ENCODE measurements at places on chromosomes 7 and 10.

GRCh38 chr7:151244196-151244840, 4.2 kb downstream of the SMARCD3 start:
- peak; percentile 58 for DNase-seq

DNA sequence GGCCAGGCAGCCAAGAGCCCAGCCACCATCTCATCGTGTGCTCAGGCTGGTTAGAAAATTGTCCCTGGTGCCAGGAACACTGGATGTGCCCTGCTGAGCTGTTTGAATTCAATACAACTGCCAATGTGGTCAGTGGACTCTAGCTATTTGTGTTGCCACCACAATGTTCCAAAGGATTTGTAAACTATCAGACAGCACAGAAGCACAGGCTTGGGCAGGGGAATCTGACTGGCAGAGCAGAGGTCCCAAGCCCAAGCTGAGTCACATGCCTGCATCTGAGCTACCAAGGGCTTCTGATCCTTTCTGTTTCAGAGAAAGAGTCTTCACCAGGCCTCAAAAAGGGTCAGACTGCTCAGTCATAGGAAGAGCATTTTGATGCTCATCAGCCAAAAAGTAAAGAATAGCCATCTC, 232.1 kb upstream of the SEMA3C start:
- DNase-seq, result no peak

DNA sequence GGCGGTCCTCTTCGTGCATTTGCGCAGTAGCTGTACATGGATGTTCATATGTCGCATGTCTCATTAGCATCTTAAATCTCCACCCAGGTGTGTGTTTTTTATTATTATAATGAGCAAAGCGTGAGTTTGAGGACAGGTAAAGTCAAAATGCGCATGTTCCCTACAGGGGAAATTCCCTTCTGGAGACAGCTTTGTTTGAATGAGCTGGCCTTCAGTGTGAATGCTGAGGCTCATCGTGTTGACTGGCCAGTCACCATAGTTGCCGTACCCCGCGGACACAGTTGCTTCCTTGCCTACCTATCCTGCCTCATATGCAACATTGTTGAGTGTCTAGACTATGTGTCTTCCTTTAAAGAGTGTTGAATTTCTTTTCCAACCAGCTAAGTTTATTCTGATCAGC, 13.6 kb downstream of the LYZL1 start:
- DNase-seq, result no peak

DNA sequence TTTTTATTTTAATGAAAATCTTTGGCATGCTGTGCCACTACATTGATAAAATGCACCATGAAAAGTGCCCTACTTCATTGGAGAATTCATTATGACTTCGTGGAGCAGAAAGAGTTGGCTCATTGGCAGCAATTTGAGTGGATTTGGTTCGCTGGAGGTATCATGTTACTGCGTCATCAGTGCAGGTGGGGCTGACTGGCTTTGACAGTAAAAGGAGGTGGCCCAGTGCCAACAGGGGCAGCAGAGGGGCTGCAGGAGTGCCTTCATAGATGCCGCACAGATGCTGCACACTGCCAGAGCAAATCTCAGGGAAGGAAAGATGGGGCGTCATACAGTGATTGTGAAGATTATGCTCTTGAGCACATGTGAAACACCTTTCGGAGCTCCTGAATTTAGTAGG, 22.2 kb downstream of the FZD1 start:
- no peak for DNase-seq

DNA sequence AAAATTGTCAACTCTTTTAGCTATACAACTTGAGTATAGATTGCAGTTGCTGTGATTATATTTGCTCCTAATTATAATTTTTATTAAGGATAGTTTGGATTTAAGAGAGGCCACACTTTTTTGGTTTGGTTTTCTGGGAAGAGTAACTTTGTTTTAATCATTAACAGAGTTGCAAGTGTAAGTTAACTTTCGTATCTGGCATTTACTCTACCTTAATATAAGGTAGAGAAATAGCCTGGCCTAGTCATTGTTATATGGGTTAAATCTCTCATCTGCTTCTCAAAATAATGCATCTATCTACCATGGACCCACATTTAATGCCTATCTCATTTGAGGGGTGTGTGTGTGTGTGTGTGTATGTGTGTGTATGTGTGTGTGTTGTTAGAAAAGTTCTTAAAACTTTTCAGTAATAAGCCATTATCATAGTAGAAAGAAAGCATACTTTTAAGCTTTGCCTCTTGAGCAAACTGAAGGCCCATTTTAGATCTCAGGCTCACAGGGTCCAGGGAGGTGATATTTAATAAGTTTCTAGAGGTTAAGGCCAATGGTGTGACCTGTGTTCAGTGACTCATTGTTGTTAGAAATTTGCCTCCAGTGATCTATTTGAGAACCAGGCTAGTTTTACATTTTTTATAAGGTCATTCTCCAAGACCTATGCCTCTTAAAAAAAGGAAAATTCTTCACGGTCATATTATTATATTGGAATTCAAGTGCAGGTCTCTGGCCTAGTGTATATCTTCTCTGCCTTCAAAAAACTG, 10.9 kb upstream of the TEX47 start:
- DNase-seq, result no peak

DNA sequence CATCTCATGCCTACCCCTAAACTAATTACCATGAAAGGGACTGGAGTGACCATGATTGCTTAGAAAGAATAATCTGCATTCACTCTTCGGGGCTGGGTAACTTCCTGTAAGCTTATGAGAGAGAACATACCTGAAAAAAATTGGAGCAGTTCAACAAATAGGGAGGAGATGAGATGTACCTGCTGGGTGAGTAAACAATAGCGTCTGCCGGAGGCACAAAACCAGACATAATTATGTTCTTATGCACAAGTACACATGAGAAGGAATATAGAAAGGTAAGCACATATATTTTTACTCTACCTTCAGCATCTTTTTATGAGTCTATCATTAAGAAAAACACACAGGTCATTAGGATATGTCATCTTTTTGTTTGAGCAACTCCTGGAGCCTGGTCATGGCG, 224.6 kb upstream of the FERD3L start:
- DNase-seq, result no peak

DNA sequence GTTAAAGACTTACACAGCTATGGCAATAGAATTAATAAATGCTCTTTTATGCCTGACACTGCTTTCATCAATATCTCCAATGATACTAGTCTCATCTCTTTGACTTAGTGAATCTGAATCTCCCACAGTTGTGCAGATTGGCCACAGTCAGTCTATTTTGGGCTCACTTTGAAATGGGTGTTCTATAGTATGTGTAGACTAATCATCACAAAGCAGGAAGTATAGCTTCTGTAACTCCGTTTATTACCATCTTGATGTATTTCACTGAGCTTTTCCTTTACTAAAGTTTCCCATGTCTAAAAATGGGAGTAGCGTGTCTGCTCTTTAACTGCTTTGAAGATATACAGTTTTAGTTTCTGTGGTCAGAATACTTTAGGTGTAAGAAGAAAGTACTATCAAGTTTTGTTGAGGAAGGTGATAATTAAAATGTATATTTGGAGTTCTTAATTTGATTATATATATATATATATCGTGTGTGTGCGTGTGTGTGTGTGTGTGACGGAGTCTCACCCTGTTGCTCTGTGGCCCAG, 70.1 kb downstream of the ST7 start:
- DNase-seq, result no peak

- DNase-seq, result no peak
These were observed 65.6 kb downstream of the NAMPT start for GRCh38 chr7:106219170-106219569.

GRCh38 chr10:120313715-120314114, 143.3 kb upstream of the PLPP4 start:
- DNase-seq, result no peak

DNA sequence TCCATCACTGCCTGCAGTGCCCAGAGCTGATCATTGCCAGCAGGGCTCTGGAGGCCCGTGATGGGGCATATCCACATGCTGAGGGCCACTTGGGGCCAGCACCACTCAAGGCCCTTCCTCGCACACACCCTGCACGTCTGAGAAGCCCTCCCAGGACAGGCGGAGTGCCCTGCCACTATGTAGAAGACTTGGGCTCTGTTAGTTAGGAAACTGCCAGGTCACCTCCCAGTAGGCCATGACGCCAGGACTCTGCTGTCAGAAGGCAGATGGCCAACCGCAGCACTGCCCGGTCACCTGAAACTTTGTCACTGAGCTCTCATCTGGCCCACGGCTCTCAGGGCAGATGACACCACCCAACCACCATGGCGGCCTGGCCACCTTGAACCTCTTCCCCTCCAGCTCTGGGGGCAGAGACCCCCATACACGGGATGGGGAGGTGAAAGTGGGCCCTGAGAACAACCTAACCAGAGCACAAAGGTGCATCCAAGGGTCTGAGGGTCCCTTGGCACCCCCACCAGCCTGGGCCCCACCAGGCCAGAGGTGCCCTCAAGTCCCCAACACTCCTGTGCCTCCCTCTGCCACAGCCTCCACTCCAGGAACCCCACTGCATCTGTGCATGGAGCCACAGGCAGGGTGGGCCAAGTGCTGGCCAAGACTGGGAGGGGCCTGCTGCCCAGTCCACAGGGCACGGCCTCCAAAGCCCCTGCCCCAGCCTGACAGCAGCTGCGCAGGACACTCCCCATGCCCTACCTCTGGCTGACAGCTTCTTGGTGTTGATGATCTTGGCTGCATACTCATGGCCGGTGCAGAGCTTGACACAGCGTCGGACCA, 41.8 kb downstream of the CAMK2B start:
- DNase-seq, result no peak

- DNase-seq, result no peak
These were observed 65.3 kb upstream of the AQP1 start for GRCh38 chr7:30846378-30846777.

DNA sequence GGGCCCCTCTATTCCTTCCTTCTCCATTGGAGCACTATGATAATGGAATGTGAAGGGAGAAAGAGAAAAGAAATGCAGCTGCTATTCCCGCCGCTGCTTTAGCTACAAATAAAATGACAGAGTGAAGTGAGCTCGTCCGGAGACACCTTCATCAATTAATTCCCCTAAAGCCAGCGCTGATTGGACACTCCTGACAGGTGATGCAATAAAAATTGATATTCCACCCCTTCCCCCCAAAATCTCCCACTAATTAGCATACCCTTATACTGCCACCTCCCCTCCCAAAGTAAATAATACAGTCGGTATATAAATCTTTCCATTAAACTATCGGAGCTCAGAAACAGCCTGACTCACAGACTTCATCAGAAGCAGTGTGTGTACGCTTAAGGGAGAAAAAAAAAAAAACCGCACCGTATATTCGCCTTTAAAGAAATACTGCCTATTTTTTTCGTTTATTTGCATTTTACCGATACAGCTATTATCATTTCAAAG, 7.3 kb downstream of the SKIDA1 start:
- no peak for DNase-seq

- DNase-seq, result no peak
These were observed 209.9 kb upstream of the YAE1 start for GRCh38 chr7:39356172-39356925.

GRCh38 chr7:92729172-92729571, 107.2 kb downstream of the CDK6 start:
- no peak for DNase-seq

DNA sequence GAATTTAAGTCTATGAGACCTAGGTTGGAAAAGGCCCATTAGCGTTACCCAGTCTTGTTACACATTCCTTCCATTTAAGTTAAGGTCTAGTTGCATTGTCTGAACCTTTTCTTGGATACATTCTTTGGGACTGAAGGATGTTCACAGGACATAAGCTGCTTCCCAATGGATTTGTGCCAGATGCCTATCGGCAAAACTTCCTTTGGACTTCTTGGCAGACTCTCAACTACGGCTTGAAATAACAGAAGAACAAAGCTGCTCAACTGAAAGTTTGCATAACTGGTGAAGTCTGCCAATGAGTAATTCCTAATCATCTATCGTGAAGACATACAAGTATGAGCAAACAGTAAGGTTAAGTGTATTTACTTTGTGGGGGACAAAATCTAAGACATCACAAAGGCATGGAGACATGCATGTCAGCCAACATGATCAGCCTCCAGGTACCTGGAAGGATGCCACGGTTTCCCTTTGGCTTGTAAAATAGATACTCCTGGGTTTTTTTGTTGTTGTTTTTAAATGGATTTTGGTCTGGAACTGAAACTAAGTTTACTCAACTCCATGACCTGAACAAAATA, 35.4 kb downstream of the MALSU1 start:
- no peak for DNase-seq

GRCh38 chr10:118840071-118840775, 85.5 kb upstream of the CACUL1 start:
- no peak for DNase-seq

GRCh38 chr7:120874722-120875121, 16.8 kb upstream of the TSPAN12 start:
- DNase-seq, result no peak

GRCh38 chr7:101718363-101719122, 89.4 kb upstream of the MYL10 start:
- DNase-seq, result no peak

- DNase-seq, result no peak
These were observed 178.9 kb downstream of the CCDC71L start for GRCh38 chr7:106482091-106482490.

- DNase-seq, result no peak
These were observed 43.9 kb upstream of the GSAP start for GRCh38 chr7:77460057-77460486.

DNA sequence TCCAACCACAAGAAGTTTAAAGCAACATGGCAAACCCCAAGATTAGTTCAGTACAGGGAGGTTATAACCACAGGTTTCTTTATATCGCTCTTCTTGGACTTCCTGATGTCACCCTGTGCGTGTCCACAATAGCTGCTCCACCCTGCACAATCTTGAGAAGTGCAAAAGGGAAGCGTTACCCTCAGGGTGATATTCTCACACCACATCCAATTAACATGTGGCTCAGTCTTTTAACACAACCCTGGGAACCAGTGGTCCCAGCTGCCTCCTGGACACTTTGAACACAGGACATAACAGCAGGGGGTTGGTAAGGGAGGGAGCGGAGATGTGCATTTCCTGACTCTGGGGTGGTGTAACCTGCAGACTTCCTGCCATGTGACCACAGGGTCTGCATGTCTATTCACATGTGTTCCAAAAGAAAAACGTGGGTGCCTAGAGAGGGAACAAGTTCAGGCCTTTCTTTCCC, 64.6 kb downstream of the GSAP start:
- peak; percentile 53 for DNase-seq

GRCh38 chr10:5545778-5546710, 21.3 kb downstream of the CALML3 start:
- no peak for DNase-seq

DNA sequence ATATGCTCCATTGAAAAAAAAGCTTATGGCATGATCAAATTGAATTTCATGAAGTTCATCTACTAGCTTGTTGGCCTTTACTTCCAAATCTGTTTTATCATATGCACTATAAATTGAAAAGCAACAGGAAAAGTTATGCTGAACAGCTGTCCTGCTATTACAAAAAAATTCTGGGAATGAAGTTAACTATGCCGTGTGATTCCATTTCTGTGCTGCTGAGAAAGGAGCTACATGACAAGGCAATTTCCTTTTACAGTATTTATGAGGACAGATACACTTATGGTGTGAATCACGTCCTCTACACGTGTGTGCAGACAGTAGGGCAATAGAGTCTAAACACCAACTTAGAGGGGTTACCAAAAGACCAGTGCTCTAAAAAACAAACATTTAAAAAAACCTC, 426.5 kb upstream of the AKR1E2 start:
- no peak for DNase-seq

GRCh38 chr10:112379635-112380296, 5.8 kb downstream of the ACSL5 start:
- no peak for DNase-seq

GRCh38 chr10:89853781-89854191, 152.4 kb downstream of the KIF20B start:
- DNase-seq, result no peak

Data from GM18507 (cell line).